ENCODE measurements at places on chromosomes 13 and 19.

- no peak for DNase-seq
These were observed 45.8 kb downstream of the MLLT1 start for GRCh38 chr19:6233827-6234511.

GRCh38 chr19:15926484-15926883, 7.8 kb downstream of the CYP4F11 start:
- DNase-seq, result no peak

DNA sequence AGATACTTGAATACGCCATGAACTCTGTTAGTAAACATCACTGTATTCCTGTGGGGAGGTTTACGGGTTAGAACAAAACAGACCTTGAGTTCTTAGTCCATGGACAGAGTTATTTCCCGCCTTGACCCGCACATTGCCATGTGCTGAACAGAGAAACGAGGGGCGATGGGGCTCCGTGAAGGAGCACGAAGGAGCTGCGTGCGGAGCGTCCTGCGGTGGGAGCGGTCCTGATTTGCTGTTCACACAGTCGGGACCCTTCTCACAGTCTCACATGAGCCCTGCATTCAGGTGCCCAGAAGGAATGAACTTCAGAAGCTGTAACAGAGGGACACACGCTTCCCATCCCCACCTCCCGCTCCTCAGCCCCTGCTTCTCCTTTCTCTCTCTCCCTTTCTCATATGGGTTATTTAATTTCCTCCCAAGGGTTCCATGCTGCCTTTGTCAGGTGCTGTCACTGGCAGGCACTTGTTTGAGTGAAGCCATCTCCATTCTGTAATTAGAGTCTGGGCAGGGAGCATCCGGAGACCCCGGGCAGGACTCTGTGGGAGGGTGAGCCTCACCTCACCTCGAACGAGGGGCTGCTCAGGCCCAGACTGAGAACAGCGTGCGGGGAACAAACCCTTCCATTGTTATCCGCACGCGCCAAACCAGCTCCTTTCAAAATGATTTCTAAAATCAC, 76.9 kb downstream of the TEX29 start:
- no peak for DNase-seq

DNA sequence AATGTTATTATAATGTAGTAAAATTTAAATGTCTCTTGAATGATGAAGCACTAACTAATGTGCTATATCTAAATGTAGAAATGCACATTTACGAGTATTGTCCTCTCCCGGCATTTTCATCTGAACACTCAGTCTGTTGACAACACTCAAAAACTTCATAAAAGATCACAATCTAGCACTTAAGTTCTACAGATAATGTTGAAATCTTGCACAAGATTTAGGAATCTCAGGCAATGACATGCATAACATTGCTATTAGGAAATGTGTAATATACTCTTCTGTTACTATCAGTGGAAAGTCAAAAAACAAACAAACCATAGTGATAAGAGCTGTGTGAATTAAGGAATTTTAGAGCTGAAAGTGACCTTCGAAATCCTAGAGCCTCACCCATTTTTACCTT, 37.5 kb upstream of the XPO4 start:
- no peak for DNase-seq

DNA sequence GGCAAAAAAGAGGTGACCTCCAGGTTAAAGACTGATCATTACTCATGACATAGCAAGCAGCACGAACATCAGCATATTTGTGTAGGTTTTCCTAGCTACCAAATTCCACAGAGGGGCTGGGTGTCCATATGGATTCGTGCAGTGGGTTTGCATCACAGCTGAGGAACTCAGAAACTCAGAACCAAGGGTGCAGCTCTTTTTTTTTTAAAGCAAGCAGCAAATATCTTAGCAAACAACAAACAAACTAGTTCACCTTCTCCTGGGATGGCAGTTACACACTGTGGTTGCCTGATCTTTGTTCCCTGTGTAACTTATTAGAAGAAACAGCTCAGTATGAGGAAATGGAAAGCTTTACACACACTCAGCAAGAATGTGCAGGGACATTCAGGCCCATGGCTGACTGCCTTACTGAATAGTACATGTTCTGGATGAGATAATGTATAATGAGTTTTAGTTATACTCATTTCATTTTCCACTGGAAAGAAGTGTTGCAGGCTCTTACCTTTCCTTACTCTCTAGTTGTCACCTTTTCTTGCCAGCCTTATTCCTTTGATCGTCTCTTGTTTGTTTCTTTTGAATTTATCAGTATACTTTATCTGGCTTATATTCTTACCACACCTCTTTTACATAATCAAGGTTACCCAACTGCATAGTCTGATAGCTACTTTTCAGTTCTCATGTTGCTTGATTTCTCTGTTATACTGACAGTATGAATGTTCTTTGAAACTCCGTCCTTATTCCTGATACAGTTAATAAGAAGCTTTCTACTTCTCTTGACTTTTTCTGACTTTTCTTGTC, 4.3 kb downstream of the NDFIP2 start:
- no peak for DNase-seq

GRCh38 chr13:72849571-72849970, 67.6 kb downstream of the PIBF1 start:
- no peak for DNase-seq

- no peak for DNase-seq
These were observed 24.3 kb downstream of the KCTD12 start for GRCh38 chr13:76861859-76862258.

DNA sequence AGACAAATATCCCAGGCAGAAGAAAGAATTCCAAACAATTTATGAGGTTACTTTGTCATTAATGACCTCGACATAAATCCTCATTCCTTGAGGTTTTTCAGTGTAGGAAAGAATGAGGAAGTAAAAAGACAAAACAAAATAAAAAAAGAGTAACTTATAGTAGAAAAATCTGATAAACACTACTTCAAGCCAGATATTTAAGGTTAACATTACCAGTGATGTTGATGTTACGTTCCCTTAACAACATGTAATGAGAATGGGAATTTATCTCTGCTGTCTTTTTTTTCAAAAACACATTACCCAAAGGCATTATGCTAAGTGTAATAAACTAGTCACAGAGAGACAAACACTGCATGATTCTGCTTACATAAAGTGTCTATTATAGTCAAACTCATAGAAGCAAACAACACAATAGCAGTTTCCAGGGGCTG, 935.1 kb downstream of the SLITRK1 start:
- DNase-seq, result no peak

- DNase-seq, result no peak
These were observed 13.1 kb upstream of the WTIP start for GRCh38 chr19:34468409-34468808.

DNA sequence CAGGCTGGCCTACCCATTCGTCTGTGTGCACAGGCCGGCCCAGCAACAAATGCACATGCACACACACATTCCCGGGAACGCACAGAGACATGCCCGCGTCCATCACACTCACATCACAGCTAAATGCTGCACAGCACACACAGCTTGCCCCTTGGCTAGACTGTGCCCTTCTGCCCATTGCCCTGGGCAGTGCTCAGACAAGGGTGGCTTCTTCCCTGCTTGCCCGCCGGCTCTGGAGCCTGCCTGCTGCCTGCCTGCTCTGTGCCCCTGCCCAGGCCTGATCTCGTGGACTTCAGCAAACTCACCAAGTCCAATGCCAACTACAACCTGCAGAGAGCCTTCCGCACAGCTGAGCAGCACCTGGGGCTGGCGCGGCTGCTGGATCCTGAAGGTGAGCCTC, 30.4 kb downstream of the SPTBN4 start:
- DNase-seq, result no peak

DNA sequence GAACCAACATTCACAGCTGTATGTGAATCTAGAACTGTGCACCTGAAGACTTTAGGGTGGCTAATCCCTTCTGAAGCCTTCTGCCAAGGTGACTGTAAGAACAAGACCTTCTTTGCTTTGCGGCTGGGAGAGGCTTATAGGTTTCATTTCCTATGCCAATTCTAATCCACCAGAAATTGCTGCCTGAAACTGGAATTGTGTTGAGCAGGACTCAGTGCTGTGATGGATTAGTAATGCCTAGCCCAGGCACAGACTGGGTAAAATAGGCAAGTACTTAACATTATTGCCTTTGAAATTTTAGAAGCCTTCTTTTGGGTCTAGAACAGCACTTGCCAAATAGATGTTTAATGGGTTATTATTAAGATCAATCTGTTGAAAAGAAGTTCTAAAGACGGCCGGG, 11.5 kb downstream of the SLC25A23 start:
- DNase-seq, result no peak

- peak; percentile 83 for DNase-seq
These were observed 1.0 kb downstream of the GPR108 start for GRCh38 chr19:6736169-6736916.

GRCh38 chr13:61136093-61136492, 279.6 kb downstream of the PCDH20 start:
- DNase-seq, result no peak

DNA sequence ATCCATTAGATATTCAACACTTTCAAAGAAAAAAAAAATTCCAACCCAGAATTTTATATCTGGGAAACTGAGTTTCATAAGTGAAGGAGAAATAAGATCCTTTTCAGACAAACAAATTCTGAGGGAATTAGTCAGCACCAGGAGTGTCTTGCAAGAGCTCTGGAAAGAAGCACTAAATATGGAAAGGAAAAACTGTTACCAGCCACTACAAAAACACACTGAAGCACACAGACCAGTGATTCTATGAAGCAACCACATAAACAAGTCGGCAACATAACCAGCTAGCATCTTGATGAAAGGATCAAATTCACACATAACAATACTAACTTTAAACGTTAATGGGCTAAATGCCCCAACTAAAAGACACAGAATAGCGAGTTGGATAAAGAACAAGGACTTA, 368.4 kb upstream of the MIR17HG start:
- DNase-seq, result no peak

GRCh38 chr13:51549050-51549449, 35.2 kb upstream of the WDFY2 start:
- no peak for DNase-seq

- DNase-seq, result no peak
These were observed 3.5 kb upstream of the CD320 start for GRCh38 chr19:8311461-8312260.

DNA sequence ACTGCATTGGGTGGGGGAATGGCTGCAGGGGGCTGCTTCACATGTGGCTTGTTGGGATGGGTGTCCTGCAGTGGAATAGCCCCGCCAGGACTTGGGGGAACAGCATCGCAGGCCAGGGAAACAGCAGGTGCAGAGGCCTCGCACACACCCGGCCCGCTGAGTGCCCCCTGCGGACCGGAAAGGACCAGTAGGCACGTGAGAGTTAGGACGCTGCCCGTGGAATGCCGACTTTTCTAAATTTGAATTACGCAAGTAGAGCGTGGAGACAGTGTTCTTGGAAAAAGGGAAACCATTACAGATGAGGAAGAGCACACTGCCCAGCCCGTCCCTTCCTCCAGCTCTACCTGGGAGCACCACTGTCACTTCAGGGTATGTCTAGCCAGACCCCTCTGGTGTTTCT, 11.5 kb downstream of the DNM2 start:
- no peak for DNase-seq

DNA sequence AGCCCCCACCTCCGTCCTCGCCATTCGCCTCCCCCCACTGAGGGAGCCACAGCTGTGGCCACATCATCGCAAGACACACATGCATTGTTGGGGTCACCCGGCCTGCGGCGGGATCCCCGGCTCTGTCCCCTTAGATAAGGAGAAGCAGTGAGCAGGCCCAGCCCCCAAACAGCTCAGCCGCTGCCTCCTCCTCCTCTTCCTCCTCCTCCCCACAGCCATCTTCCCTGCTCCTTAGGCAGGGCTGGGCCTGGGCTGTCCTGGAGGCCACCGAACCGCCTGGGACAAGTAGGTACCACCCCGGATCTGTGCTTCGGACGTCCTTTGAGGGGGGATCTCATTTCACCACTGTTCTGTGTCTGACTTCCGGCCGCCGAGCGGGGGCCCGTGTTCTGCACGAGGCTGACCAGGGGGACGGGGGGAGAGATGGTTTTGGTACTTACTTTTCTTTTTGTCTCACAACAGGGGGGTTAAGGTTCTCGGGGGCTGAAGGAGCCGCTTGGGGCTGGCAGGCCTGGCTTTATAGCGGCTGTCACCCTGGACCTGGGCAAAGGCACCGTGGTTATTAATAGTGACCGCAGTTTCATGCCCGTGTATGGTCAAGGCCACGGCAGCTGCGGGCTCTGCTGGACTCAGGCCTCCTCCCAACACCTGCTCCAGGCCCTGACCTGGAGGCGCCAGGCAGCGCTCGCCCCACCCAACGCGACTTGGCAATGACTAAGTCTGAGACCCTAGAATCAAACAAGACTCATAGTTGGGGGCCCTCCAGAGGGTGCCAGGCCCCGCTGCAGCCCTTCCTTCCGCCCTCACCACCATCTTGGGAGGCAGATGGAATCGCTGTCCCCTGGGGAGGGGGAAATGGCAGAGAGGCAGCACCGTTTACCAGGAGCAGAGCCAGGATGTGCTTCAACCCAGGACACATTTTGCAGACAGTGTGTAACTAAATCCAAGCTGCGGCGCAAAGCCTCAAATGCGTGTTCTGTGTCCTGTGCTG, 18.3 kb downstream of the NMRK2 start:
- DNase-seq, result peak; percentile 62

DNA sequence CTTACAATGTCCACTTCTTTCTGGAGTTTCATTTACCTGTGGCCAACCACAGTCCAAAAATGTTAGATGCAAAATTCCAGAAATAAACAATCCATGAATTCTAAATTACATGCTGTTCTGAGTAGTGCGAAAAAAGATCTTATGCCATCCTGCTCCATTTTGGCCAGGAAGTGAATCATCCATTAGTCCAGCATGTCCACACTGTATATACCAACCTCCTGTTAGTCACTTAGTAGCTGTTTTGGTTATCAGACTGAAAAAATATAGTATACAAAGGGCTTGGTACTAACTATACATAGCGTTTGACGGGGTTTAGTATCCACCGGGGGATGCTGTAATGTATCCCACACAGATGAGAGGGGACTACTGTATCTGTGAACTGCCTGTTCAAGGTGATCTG, 618.0 kb upstream of the ARGLU1 start:
- DNase-seq, result no peak

DNA sequence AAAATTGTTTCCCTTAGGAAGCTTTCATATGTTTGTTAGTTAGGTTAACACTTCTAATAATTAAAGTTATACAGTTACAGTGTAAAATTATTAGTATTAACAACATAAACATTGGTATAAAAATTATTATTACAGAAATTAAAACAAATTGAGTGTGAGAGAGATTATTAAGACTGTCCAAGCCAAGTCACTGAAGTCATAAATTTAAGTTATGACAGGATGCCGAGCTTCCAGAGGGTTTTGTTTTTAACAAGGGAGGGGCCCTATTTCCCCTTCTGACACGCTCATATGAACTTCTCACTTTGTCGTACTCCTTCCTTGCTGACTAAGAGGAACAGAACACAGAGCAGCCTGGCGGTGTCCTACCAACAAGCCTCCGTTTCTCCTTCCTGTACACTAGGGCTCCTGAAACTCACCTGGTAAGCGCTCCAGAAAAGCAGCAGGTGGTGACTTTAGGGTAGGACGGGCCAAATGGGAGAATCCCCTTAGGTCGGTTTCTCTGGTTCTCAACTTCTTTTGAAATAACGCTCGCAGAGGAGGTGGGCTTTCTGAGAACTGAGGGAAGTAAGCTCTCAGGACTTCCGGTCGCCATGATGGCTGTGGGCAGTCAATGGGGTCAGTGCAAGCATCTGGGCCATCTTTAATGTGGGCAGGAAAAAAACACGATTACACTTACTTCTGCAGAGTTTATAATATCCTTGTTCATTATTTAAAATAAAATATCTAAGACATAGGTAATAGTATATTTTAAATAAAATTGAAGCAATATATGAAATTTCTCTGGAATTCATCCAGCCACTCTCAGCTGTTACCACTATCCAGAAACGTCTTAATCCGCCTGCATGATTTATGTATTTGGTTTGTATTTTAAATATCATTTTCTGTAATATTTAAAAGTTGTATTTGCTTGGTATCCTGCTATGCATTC, at the start of gene CARD8:
Gene CARD8 (minus strand): TSS at position 537 of the 928 bp plus-strand sequence. CDS start 14,892 bp downstream, outside the sequence.
- DNase-seq, result peak; percentile 61
